ENCODE measurements at places on chromosomes 6 and 20.

- no peak for DNase-seq
These were observed 331.6 kb downstream of the TAF4 start for GRCh38 chr20:61733891-61734732.

- no peak for DNase-seq
These were observed 19.5 kb downstream of the SYTL3 start for GRCh38 chr6:158669145-158670035.

GRCh38 chr6:49416195-49416594, 46.9 kb downstream of the MMUT start:
- DNase-seq = no peak

- DNase-seq = no peak
These were observed 33.8 kb upstream of the NT5E start for GRCh38 chr6:85416049-85416448.

DNA sequence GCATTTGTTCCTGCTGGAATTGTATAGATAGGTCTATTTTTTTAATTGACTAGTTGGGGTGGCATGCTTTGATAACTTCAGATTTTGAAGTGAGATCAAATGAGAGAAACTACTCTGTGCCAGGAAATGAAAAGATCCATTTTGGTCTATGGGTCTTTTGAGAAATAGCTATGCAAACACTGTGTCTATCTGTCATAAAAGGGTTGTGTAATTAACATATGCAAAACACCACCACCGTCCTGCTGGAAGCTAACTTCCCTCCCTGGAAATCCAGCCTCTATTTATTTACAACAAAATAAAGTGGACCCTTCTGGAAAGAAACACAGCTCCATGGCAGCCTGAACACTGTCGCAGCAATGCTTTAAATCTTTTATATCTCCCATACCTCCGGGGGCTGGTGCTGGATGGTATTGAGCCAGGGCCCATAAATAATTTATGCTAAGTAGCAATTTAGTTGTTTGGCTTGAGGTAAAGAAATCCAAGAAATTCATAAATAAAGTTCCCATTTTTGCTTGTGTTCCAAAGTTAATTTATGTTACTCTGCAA, 244.2 kb upstream of the POU3F2 start:
- no peak for DNase-seq

DNA sequence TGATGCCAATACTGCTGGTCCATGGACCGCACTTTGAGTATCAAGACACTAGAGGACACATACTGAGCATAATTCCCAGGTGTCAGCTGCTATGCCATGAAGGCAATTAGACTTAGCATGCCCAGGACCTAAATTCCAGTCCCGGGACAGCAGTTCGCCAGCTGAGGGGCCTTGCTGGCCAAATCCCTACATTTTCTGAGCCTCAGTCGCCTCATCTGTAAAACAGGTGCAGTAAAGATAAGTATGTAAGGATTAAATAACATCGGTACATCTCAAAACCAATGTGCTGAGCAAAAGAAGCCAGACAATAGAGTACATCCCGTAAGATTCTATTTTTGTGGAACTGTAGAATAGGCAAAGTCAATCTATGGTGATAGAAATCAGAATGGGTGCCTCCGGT, 1.0 kb downstream of the BFSP1 start:
- no peak for DNase-seq

GRCh38 chr6:45970326-45970725, 45.3 kb downstream of the CLIC5 start:
- DNase-seq = no peak

- DNase-seq = peak; percentile 78
These were observed 269.4 kb downstream of the NKAIN2 start for GRCh38 chr6:124073021-124073420.

DNA sequence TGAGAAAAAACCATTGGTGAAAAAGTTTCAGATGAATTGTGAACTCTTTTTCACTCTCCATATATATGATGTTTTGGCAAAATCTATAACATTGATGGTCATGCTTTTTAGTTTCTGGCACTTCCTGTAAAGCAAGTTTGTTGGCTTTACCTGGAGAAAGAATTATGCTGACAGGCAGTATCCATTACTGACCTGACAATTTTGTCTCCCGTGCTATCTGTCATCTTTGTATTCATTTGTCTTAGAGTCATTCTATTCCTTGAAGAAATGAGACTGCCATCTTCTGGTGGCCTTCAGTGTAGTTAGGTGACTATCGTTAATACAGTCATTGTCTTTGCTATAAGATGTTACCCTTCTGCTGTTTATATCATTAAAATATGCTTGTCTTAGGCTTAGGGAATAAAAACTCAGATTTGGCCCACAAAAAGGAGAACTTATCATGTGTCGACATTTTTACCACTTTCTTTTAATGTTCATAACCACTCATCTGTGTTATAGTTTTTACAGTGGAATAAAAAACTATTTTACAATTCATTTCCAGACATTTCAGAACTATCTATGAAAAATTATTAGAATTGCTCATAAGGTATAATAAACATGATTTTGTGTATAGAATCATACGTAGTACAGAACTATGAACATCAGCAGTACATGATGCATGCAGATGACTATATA, 707.0 kb downstream of the EPM2A start:
- DNase-seq = peak; percentile 51

DNA sequence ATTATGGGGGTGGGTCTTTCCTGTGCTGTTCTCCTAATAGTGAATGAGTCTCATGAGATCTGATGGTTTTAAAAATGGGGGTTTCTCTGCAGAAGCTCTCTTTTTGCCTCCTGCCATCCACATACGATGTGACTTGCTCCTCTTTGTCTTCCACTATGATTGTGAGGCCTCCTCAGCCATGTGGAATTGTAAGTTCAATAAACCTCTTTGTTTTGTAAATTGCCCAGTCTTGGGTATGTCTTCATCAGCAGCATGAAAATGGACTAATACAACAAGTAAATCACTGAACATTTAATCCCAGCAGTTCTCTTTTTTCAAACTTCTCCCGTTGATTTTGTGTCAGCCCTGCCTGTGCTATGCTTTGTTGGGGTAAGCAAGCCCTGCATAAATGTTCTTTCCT, 95.2 kb downstream of the FAM217A start:
- DNase-seq = no peak

GRCh38 chr6:1596088-1596852, 13.4 kb upstream of the FOXC1 start:
- DNase-seq = peak; percentile 50

DNA sequence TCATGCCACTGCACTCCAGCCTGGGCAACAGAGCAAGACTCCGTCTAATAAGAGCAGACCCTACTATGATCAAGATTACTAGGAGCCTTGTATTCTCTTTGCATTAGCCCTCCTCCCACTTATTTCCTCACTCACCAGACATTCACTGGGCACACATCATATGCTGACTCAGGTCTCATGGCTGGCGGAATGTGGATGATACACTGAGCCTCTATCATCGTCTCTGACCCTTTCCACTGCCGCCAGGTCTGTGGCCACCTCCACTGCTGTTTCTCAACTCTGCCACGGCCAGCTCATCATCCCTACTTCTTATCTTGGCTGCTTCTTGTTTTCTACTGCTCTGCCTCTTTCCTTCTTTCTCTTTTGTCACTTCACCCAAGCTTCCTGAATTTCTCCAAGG, 161.0 kb downstream of the BACH2 start:
- DNase-seq = peak; percentile 71

DNA sequence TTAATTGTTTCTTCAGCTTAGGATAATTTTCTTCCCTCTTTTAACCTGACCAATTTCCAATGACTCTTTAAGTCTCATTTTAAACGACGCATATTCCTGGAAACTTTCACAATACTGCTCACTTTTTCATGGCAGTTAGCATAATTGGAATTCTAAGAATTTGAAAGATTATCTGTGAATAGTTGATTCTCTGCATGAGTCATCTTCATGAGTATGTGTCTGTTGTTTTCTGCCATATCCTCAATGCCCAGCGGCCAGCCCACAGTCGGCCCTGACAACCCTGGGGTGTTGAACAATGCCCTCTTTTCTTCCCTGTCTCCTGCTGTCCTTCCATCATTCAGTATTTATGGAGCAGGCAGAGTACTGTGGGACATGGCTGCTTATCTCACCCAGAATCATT, 554.2 kb downstream of the CDH26 start:
- DNase-seq = peak; percentile 48

DNA sequence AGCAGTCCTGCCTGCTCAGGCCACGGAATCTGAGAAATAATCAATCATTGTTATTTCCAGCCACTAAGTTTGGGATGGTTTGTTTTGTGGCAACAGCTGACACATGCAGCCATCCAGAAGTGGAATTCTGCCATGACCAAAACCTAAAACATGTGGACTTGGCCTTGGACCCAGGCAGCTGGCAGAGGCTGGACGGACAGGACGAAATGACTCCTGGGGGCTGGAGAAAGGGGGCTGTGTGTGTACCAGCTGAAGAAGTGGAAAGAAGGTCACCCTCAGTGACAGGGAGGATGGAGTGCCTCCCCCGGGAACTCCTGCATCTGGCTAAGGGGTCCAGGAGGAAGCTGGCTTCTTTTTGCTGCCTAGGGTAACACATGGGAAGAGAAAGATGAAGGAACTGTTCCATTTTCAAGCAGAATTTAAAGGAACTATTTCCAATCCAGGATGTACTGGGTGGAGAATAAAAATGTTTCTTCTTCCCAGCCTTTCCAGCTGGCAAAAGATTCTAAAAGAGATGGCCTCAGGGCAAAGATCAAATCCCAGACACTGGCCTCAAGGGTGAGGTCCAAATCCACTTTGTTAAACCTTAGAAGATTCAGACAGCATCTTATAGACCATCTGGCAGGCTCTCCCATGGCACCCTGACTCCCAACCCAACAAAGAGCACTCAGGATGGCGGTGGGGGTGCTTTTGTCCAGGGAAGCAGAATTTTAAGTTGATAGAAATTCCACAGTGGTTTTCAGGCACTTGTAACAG, 14.3 kb downstream of the SERPINB6 start:
- peak; percentile 16 for DNase-seq

DNA sequence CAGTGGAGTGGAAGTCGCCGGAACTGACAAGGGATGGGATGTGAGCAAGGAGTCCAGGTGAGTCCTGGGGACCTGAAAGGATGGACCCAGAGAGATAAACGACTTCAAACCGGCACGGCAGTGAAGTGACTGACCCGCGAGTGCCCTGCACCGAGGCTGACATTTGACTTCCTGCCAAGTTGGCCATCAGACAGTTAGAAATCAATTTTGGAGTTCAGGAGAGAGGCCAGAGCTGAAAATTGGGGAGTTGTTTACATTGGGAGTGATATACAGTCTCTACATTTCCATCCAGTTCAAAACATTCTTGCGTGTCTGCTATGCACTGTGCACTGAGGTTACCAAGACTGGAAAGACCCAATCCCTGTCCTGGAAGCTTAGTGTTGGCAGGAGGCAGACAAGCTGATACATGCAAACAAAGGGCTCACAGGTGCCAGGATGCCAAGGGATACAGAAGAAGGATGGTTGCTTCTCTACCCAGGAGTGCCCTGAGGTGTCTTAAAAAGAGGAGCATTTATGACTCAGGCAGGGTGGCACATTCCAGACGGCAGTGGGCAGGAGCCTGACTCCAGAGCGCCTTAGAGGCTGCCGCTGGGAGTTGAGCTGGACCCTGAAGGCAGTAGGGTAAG, 186.6 kb downstream of the MTHFD1L start:
- no peak for DNase-seq

DNA sequence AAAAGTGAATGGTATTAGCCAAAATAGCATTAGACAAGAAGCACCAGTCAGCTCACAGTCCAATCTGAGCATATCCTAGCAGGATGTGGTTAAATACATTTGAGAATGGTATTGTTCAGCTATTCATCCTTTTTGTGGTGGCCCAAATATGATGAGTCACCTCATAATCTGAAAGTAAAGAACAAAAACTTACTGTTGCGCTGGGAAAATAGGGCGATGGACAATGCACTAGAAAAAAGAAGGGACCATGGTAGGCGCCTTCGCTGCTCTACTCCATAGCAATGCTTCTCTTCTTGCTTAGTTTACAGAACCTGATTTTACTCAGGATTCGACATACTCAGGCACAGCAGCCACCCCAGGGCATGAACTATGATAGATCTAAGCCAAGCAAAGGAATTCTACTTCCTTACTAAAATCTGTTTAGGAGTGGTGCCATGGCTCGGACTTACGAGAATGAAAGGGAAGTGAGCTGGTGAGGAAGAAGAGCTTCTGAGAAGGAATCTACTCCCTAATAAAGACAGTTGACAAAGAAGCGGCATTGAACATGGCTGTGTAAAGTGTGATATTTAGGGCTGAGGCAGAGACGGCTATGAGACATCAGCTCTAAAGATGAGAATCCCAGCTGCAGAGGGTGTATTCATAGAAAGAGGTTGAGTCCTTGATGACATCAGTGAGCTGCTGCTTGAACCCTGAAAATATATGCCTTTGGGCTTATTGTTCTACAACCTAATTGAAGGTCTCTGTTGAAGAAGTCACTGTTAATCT, 16.6 kb upstream of the FBXO9 start:
- peak; percentile 91 for DNase-seq

GRCh38 chr20:25279403-25279802, 31.5 kb downstream of the PYGB start:
- peak; percentile 36 for DNase-seq

GRCh38 chr20:49751397-49751736, 37.7 kb upstream of the B4GALT5 start:
- DNase-seq = no peak

DNA sequence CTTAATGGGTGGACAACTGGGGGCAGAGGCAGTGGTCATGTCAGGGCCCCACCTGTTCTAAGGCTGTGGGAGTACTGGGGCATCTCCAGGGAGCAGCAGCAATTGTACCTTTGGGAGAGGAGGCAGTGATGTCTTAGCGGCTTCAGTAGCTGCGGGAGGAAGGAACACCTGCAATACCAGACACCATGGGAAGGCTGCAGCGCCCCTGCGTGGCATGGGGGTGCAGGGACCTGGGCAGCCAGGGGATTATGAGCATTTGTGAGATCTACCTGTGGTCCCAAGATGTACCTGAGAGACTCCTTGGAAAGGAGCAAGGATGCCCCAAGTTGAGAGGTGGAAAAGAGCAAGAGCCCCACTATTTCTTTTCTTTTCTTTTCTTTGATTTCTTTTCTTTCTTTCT, 112.1 kb upstream of the GPR6 start:
- DNase-seq = no peak

DNA sequence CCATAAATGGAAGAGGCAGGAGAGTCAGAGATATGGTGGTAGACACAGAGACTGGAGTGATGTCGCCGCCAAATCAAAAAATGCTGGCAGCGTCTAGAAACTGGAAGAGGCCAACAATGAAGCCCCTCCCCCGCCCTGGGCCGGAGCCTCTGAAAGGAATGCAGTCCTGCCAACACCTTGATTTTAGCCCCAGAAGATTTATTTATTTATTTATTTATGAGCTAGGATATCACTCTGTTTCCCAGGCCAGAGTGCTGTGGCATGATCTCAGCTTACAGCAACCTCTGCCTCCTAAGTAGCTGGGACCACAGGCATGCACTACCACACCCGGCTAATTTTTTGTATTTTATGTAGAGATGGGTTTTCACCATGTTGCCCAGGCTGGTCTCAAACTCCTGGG, 82.6 kb upstream of the CCDC167 start:
- no peak for DNase-seq
